ENCODE measurements at places on chromosomes 1 and 21.

DNA sequence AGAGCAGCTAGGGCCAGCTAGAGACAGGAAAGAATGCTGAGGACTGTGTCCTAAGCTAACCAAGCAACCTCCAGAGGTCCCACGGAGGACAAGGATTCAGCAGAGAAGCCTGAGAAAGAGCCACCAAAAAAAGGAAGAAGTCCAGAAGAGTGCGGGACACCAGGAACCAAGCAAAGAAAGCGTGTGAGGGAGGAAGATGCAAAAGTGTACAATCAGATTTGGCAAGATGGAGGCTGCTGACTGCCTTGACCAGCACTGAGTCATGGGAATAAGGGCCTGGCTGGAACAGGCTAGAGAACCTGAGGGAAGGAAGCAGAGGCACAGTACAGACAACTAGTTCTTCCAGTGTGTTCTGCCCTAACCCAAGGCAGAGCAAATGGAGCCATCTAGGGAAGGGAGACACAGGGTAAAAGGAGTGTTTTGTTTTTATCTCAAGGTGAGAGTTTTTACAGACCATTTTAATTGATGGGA lies 18.5 kb downstream of the TP53BP2 start:
- DNase-seq, result no peak

DNA sequence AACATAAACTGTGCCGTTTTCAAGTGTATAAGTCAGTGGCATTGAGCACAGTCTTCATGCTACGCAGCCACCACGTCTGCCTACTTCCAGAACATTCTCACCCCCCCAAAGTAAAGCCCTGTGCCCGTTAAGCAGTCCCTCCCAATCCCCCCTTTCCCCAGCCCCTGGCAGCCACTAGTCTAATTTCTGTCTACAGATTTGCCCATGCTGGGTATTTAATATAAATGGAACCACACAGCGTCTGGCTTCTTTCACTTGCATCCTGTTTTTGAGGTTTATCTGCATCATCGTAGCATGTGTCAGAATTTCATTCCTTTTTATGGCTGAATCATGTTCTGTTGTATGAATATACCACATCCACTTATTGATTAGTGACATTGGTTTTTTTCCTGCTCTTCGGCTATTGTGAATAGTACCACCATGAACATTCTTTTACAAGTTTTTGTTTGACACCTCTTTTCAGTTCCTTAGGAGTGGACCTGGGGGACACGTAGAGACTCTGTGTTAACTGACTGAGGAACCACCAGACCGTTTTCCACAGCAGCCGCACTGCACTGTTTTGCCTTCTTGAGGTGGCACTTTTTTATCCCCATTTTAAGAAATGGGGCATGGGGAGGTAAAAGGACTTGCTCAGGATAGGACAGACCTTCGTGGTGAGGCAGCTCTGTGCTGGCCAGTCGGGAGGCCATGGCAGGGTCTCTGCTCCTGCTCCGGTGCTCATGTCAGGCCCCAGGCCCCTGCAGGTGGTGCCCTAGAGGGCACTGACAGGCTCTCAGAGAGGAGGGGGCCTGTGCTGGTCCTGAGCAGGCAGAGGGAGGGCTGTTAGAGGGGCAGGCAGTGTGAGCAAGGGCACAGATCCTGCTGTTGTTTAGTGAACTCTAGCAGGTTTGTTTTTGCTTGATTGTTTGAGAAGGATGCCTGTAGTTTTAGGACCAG lies 123.8 kb downstream of the PCBP3 start:
- no peak for DNase-seq

DNA sequence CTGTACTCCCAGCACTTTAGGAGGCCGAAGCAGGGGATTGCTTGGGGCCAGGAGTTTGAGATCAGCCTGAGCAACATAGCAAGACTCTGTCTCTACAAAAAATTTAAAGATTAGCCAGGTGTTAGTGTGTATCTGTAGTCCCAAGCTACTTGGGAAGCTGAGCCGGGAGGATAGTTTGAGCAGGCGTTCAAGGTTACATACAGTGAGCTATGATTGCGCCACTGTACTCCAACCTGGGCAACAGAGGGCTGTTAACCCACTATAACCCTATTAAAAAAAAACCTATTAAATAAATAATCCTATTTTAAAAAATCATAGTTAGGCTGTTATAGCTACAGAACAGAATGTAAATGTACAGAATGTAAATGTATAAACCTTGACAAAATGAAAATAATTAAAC lies 2.2 kb downstream of the MIS18A start:
- no peak for DNase-seq

DNA sequence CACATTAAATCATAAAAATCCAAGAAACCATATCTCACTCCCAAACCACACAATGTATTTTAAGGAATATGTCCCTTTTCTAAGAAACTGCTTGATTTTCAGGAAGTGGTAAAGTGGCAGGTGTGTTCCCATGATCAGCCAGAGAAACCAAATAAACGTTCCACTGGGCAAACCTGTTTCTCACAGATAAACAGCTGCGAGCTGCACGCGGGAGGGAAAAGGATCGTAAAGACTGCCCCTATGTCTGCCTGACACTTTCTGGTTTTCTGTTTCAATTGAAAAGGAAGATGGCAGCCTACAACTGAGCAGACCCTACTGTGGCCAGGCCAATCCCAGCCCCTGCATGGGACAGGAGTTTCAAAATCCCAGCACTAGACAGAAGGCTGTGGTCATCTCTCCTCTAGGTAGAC lies 36.6 kb downstream of the HIVEP3 start:
- DNase-seq, result peak; percentile 99

DNA sequence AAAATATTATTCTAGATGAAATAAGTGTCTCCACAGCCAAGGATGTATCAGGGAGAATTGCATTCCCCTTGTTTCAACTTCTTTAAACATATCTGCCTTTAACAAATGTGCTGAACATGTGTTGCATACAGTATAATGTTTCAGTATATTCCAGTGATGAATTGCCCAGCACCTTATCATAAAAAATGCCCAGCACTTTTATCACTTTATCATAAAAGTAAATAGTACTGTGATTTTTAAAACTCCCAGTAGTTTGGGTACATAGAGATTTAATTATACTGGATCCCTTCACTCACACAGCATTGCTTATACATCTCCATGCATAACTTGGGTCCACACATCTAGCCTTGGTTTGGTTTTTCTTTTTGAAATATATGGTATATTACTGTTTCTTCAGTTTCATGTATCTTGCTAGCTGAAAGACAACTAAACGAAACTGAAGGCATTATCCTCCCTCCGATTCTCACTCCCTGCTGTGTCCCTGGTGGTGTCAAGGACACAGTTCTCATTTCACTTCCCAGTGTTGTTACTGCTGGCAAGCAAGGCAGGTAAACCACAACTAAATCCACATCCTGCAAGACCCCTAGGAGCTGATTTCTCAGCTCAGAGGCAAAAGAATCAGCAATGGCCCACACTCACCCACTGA lies 118.2 kb upstream of the SLC44A3 start:
- DNase-seq, result no peak

GRCh38 chr1:41856944-41857285 lies 61.8 kb downstream of the HIVEP3 start:
- DNase-seq, result no peak

DNA sequence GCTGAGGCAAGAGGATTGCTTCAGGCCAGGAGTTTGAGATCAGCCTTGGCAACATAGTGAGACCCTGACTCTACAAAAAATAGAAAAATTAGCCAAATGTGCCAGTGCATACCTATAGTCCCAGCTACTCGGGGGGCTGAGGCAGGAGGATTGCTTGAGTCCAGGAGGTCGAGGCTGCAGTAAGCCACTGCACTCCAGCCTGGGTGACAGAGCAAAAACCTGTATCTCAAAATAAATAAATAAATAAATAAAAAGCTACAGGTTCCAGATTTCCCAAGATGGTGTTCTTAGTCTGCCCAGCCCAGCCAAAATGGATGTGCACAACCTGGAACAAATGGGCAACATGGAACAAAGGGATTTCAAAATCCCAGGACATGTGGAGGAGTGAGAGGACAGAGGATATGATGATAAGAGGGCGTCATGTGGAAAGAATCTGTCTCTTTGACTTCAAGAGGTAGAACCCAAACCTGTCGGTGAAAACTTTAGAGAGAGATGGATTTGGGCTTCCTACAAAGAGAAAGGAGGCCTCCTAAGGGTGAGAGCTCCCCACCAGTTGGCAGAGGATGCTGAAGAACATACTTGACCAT lies 3.2 kb downstream of the EDARADD start:
- DNase-seq, result no peak

GRCh38 chr1:59186656-59187055 lies 110.2 kb upstream of the FGGY start:
- no peak for DNase-seq

DNA sequence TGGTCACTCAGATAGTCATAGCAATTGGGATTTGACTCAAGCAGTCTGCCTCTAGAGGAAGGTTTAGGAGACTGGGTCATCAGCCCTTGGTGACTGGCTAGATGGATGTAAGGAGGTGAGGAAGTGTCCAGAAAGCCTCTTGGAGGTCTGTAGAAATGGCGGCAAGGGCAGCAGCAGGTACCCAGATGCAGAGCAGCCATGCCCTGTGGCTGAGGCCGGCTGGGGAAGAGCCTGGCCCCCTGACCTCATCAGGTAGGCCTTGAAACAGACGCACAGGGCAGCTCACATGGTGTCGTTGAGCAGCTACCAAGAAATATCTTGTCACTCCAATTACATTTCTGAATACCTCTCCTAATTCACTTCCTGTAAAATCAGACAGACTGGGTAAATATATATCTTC lies 98.2 kb downstream of the DMRTB1 start:
- no peak for DNase-seq

GRCh38 chr1:181676269-181676668 lies 193.0 kb downstream of the CACNA1E start:
- no peak for DNase-seq

- DNase-seq, result no peak
Measured at GRCh38 chr1:61647142-61647541, 77.8 kb downstream of the TM2D1 start.

- no peak for DNase-seq
Measured at GRCh38 chr1:33121728-33122127, 40.8 kb downstream of the AZIN2 start.

Data from NCI-H2029 (cell line).